ENCODE measurements at places on chromosomes 1 and 21. TPM values are rescaled to one million over a fixed set of nuclear protein-coding genes. Genes with fewer than 3 reads are reported as not detected.

DNA sequence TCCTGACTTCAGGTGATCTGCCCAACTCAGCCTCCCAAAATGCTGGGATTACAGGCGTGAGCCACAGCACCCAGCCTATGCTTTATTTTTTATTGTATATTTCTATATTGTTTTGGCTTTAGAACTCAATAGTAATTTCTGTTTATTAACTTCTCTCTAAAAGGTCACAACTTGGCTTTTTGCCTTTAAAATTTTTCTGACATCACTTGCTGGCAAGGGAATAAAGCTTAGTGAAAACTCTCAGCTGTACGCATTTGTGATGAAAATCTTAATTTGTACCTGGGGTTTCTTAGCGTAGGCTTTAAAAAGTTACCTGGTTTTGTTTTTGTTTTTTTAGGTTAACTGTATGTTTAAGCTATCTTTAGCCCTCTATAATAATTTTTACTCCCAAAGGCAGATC is 36.2 kb downstream of the B3GALNT2 start:
- DNase-seq, result no peak

GRCh38 chr21:44858291-44858690 is 15.2 kb downstream of the PTTG1IP start:
- DNase-seq, result no peak

GRCh38 chr21:17488620-17489019 is 24.2 kb upstream of the CXADR start:
- no peak for DNase-seq

DNA sequence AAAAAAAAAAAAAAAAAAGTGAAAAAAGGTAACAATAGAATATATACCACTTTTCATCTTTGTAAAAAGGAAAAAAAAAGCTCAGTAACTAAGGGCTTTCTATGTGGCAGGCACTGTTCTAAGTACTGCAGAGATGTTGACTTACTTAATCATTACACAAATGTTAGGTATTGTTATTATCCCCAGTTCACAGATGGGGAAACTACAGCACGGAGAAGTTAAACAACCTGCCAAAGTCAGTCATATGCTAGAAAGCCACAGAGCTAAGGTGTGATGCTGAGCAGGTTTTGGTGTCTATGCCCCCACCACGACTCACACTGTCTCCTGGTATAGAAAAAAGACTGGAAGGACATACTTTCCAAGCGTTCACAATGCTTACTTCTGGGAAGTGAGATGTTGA is 6.6 kb upstream of the PNRC2 start:
- DNase-seq, result no peak

TSSK3 gene
- 1.2 TPM for total RNA-seq

LRRC71 gene
- total RNA-seq, result not detected

DNA sequence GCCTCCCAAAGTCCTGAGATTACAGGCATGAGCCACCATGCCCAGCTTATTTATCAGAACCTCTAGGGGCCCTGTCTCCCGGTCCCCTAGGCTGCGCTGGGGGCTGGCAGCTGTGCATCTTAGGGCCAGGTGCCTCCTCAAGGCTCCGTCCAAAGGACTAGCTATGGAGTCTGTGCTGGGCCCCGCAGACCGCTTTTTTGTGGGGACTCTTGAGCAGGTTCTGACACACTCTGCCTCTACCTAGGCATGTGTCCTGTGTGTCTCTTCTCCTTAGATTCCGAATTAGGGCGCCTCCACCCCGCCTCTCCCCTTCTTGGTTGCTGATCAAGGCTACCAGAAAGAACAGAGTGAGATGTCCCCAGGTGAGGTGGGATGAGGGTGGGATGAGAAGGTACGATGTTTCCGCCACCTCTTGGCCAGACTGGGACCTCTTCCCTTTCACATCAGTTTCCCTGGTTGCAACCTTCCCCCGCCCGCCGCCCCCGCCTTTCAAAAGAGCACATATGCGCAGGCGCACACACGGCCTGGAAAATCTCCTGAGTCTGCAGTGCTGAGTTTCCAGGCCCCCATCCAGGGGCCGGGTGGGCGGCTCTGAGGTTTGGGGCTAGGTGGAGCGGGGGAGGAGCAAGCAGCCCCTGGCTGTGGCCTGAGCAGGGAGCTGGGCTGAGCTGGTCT is 5.0 kb upstream of the PTPN7 start:
- no peak for DNase-seq

- DNase-seq, result no peak
These were observed 10.1 kb upstream of the SAMD11 start for GRCh38 chr1:913491-914130.

RGS8 gene
- 0.31 TPM for total RNA-seq

GRCh38 chr1:94614996-94615395 is 73.4 kb upstream of the F3 start:
- DNase-seq, result no peak

ZNF697 gene
- total RNA-seq, result 4.8 TPM
